H9 (cell line): ENCODE measurements at places on chromosomes 12 and 14.
A peak's percentile ranks its signal among the peaks of the same experiment; 100 is the strongest.

DNA sequence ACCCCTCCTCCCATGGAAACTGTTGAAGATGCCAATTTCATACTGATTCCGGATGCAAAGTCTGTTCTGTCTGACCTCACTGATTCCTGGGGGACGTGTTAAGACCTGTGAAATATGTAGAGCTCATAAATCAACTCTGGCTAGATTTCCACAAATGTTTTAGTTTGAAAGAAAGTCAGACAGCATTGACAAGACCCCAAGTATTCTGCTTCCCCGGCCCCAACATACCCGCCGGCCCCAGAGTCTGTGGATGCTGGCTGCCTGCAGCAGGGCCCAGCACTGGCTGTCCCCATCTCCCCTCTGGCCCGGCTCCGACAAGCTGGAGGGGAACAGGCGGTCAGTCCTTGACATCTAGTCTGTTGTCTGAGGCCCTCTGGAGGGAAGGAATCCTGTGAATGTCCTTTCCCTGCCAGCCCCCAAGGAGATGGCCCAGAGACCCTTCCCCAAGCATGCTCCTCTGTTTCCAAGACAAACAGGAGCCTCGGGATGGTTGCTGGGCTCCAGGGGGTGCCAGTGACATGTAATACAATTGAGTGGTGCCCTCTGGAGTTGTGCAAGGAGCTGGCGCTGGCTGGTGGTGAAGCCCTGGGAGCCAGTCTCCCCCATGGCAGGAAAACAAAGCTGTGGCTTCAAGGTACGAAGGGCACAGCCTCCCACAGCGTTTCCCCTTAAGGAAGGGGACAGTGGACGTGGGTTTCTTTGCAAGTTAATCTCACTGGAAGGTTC is 22.3 kb downstream of the FBLN5 start:
- no peak for DNase-seq

DNA sequence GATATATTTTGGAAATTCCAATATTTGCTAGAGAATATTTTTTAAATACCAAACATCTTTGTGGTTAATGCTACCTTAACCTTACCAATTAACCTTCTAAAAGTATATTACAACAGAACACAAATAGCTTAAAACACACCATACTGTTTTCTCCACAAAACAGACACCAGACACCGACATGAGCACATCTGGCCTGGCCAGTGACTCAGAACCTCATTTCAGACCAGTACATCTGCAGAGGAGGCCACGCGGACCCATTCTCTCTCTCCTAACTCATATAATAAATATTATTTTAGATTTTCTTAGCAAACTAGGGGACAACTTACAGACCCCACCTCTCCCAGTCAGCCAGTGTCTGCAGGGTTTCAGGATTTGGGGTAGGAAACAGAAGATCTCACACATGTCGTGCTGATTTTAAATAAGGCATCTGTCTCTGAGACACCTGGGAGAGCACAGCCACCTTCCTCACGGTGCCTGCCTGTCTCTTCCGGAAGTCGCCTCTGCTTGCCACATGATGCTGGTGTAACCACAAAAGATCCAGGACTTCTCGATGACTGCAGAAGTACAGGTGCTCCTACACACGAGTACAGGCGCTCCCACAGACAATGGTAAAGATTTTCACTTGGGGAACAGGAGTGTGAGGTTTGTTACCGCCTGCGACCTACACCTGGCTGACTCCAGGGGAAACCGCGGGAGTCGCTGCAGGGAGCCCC is 9.7 kb upstream of the ANKLE2 start:
- no peak for DNase-seq

- no peak for DNase-seq
Measured at GRCh38 chr12:77366616-77367015, 301.2 kb upstream of the E2F7 start.

- no peak for DNase-seq
Measured at GRCh38 chr14:65255029-65255545, 152.8 kb upstream of the MAX start.

DNA sequence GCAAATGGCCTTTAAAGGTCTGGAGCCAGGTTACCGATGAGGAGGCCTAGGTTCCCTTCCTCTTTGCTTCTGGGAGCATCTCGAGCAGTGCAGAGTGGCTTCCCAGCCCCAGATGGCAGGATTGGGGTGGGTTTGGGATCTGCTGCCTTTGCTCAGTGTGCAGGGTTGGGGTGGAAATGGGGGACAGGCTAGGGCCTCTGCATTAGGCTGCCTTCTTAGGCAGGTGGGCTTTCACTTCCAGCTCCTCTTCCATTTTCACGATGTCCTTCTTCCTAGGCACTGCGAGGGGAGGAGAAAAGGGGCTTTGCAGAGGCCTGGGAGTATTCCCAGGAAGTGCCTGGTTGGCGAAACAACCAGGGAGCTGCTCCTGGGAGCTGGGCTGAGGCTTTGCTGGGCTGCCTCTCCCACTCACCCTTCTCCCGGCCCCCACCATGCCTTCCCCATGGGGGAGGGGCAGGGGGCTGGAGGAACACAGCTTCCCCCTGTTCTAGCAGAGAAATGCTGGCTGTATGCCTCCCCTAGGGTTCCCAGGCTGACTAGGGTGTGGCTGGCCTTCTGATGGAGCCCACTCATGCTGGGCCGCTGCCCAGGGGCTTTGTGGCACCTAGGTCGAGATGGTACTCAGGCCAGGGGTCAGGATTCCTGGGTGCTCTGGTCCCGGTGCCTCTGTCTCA is 2.4 kb downstream of the NR4A1 start:
- DNase-seq, result no peak

DNA sequence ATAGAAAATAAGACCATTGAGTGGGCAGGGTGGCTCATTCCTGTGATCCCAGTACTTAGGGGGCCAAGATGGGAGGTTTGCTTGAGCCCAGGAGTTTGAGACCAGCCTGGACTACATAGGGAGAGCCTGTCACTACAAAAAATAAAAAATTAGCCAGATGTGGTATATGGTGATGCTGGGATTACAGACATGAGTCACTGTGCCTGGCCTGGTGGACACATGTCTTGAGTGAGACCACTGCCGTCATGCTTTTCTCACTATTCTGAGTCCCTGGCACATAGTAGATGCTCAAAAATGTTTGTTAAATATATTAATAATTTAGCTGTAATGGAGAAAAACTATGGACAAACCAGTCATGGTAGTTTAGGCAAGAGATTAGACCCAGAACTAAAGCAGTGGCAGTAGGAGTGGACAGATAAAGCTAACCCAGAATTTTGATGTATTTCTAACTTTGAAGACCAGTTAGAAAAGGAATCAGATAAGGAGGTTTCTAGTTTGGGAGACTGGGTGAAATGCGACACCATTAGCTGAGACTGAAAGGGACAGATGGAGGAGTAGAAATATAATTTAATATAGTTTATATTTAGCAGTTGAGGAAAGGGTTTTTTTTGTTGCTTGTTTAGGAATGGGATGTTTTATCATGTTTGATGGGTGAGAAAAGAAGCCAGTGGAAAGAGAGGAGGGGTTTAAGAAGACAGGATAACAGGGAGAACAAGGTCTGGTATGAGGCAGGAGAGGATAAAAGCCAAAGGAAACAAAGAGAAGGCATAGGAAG is 7.4 kb upstream of the PTGES3 start:
- no peak for DNase-seq

GRCh38 chr14:97692084-97692483 is 894.9 kb downstream of the VRK1 start:
- DNase-seq, result no peak

DNA sequence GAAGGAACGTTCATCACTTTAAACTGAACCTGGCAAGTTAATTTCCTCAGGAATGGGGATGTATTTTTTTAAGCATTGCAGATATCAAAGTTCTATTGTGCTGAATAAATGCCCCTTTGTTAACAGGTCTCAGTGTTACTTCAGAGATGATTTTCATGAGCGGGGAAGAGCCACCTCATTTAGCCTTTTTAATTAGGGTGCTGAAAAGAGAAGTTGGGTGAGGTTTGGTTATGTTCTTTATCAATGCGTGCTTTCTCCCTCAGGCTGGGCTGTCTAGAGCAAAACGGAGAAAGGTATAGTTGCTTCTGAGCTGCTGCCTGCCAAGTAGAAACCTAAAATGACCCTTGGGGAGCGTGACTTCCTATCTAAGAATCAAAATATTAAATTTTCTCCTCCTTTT is 8.0 kb upstream of the HIP1R start:
- DNase-seq, result no peak

DNA sequence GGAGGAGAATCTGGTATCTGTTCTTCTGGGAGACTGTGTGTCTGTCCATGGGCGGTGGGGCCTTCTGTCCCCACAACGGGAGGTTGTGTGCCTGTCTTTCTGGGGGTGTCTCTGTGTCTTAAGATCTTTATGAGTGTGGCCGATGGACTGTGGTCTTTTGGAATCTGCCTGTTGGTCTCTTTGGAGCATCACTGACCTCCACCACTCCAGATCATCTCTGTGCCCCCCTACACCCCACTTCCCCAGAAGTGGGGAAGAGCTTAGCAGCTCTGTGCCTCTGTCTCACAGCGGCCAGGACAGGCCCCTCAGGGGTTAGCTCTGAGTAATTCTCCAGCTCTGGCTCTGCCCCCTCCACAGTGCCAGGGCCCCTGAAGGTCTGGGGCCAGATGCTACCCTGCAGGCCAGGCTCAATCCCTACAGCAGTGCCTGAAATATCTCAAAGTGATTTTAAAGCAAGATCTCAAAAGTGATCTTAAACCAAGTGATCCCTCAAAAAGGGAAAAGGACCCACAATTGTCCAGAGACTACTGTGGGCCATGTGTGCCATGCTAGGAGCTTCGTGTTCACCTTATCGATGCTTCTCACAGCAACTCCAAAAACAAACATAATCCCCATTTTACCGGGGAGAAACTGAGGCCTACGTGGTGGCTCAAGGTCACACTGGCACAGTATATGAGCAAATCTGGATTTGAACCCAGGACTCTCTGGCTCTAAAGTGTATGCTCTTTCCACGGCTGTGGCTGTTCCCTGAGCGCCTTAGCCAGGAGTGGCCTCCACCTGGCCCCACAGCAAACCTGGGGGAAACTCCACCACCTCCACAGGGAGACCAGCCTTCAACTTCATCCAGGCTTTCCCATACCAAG is 26.0 kb upstream of the KRT78 start:
- no peak for DNase-seq

DNA sequence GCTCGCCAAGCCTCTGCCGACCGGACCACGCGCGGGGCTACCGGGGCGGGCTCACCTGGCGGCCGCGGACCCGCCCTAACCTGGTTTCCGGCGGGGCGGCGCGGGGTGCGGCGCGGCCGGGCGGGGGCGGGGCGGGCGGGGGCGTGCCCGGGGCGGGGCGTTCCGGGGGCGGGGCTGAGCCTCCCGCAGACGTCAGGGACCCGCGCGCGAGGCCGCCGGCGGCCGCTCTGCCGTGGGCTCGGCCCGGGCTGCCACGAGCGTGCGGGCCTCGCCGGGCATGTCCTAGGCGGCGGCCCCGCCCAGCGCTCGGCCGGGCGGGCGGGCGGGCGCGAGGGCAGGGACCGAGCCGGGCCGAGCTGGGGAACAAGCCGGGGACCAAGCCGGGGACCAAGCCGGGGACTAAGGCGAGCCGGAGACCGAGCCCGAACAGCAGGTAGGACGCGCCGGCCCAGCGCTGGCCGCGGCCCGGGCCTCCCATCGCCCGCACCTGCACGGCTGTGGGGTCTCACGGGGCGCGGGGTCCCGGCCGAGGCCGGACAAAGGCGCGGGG is at the start of gene CEP170B:
CEP170B (plus strand) TSS at position 188 of the 550 bp plus-strand sequence. CDS start 3,183 bp downstream, outside the sequence.
- peak; percentile 62 for DNase-seq

- no peak for DNase-seq
Measured at GRCh38 chr12:100348657-100349454, 8.0 kb upstream of the SLC17A8 start.

DNA sequence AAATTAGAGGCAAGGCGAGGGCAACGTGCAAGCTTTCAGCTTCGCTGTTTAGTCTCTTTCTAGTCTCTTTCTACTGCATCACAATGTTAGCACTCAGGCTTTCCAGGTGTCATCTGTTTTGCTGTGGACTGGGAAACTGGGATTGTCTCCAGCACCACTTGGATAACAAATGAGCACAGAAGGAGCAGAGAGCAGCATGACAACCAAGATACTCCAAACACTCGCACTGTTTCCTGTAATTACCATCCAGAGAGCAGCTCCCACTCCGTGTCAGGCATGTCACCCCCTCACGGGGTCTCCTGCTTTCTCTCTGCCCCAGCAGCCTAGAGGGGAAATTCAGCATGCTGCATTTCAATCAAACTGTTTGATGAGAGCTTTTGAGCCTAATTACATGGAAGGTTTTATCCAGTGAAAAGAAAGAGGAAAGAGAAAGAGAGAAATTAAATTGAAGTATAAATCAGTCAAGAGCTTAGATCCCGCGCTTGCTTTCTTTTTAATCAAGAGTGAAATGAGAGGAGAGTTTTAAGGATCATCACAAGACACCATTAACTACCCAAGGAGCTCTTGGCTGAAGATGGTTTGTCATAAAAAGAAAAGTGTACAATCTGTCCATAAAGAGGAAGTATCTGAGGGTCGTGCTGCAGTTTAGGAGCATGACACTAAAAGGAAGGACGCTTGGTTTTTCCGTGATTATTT is 917.7 kb downstream of the DIO2 start:
- no peak for DNase-seq

DNA sequence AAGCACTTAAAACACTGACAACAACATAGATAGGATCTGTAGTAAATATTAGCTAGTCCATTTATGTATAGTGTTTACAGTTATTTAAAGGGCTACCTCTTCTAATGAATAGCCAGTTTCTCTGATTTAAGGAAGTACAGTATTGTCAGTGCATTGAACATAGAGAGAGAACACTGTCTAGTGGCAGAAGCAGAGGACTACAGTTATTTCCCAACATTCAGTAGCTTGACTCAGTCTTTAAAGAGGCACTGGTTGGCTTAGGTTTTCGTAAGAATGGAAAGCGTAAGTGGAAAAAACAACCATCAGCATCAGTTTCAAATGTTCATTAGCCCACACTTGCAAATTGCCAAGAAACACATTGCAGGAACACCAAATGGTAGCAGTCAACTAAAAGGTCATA is 125.0 kb upstream of the HMGA2 start:
- no peak for DNase-seq

DNA sequence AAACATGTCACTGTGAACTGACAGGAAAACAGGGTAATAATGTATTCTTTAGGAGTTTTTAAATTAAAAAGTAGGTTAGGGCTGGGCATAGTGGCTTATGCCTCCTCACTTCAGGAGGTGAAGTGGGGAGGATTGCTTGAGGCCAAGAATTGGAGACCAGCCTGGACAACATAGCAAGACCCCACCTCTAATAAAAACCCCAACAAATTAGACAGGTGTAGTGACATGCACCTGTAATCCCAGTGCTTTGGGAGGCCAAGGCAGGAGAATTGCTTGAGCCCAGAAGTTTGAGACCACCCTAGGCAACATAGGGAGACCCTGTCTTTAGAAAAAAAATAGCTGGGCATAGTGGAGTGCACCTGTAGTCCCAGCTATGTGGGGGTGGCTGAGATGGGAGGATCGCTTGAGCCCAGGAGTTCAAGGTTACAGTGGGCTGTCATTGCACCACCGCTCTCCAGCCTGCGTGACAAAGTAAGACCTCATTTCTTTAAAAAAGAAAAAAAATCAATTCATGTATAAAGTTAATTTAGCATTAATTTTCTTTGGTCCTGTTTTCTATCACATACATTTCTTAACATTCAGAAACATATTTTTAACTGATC is 20.4 kb downstream of the FBXO34 start:
- no peak for DNase-seq
